ENCODE measurements at places on chromosomes 12 and 14. TPM values are rescaled to one million over a fixed set of nuclear protein-coding genes. Genes with fewer than 3 reads are reported as not detected.

Gene C12orf54
- not detected for total RNA-seq

DNA sequence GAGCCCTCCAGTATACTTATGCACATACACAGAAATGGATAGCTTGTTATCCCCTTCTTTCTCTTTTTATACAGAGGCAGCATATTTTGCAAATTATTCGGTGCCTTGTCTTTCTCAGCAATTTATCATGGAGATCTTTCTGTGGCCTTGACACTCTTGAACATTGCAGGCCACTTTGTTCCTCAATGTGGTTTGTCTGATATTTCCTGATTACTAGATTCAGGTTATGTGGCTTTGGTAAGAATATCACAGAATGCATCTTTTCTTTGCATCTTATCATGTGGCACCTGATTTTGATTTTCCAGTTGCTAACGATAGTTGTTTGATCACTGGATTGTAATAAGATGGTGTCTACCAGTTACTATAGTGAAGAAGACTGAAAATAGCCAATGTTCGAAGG lies 7.1 kb upstream of the SNRPF start:
- no peak overlapping the region for H3K27ac ChIP-seq
- H3K4me1 ChIP-seq = no peaks in the 10 kb centered on the region
- DNase-seq = no peak
- no peaks in the 10 kb centered on the region for H3K36me3 ChIP-seq
- peaks cover 2% of the 10 kb centered on the region for H3K27me3 ChIP-seq

Gene LRIG3
- total RNA-seq = 12.1 TPM

GRCh38 chr12:93292731-93293566 lies 84.8 kb upstream of the NUDT4 start:
- H3K27ac ChIP-seq = no peak overlapping the region
- no peaks in the 10 kb centered on the region for H3K4me1 ChIP-seq

- no peak within 1 kb of the TSS for H3K27ac ChIP-seq
- H3K36me3 ChIP-seq = no peaks in the 10 kb centered on the region
- DNase-seq = no peak
- peak within 1 kb of the TSS; percentile 45 for H3K4me3 ChIP-seq
These were observed at the start of gene ARMH4 for GRCh38 chr14:58152014-58152857. Gene ARMH4 (minus strand): TSS chr14:58152213. CDS start chr14:58139358, 12,855 bp downstream.

DNA sequence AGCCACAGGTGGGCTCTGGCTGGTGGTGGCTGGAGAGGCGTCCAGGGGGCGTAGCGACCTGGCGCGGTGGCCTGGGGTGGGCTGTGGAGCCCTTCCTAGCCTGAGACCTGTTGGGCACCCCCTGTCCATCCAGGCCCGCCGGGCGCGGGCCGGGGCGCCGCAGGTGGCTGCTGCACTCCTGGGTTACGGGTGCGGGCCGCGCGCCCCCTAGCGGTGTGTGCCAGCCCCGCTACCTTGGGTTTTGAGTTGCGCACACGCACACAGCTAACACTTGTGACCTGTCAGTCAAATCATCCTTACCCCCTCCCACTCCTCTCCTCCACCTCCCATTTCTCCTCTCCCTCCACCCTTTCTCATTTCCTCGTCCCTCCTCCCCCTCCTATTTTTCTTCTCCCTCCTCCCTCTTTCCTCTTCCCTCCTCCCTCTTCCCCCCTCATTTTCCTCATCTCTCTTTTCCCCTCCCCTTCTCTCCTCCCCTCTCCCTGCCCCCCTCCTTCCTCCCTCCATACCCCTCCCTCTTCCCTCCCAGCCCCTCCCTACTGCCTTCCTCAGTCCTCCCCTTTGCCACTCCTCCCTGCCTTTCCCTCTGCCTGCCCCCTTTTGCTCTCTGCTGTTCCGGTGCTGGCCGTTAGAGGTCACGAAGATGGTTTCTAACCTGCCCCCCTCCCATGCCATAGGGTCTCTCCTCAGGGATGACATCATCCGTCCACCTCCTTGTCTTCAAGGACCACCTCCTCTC lies 2.3 kb downstream of the MEG3 start:
- no peak overlapping the region for H3K27ac ChIP-seq
- H3K4me3 ChIP-seq = peak overlapping the region; percentile 83
- H3K36me3 ChIP-seq = no peaks in the 10 kb centered on the region
- DNase-seq = no peak

Gene NT5DC3
- 24.9 TPM for total RNA-seq

Gene OR10G2
- total RNA-seq = not detected

GRCh38 chr12:53476769-53477209 lies 22.5 kb downstream of the MAP3K12 start:
- no peak overlapping the region for H3K27ac ChIP-seq
- no peak overlapping the region for H3K4me3 ChIP-seq
- DNase-seq = no peak
- no peaks in the 10 kb centered on the region for H3K27me3 ChIP-seq

DNA sequence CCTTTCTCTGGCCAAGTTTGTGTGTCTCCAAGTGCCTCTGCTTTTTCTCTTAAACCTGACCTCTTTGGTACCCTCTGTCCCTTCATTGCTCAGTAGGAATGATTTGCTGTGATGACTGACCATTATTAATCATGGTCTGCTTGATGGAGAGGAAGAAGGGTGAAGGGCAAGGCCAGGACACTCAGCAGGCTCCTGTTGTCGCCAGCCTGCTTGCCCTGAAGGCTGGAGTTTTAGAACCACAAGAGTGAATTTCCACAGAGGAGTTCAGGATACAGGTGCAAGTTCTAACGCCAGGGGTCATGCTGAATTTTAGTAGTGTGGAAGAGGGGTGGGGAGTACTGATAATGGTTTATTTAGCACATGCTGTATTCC lies 2.8 kb upstream of the ITGA5 start:
- H3K4me3 ChIP-seq = no peak overlapping the region
- no peak overlapping the region for H3K27ac ChIP-seq
- no peaks in the 10 kb centered on the region for H3K27me3 ChIP-seq
- H3K36me3 ChIP-seq = no peaks in the 10 kb centered on the region
- peaks cover 23% of the 10 kb centered on the region for H3K4me1 ChIP-seq

Gene TMPRSS12
- total RNA-seq = not detected

GRCh38 chr14:105389976-105390848 lies 8.1 kb upstream of the TEX22 start:
- H3K27me3 ChIP-seq = no peaks in the 10 kb centered on the region
- no peak overlapping the region for H3K27ac ChIP-seq
- DNase-seq = no peak
- no peaks in the 10 kb centered on the region for H3K36me3 ChIP-seq
- no peak overlapping the region for H3K4me3 ChIP-seq
- no peaks in the 10 kb centered on the region for H3K4me1 ChIP-seq

DNA sequence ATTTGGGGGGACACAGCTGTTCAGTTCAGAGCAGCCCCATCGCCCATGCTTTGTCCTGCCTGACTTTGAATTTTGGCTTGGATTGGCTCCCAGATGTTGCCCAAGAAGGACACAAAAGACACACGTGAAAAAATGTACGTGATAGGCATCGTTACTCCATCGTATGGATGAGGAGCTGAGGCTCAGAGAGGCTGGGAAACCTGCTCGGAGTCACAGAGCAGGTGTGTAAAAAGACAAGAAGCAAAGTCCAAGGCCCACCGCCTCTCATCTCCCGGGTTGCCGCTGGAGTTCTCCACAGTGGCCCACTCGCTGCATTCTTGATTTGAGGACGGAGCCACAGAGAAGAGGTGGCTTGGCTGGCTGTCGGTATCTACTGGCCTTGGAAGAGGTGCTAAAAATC lies 41.0 kb upstream of the BEGAIN start:
- no peaks in the 10 kb centered on the region for H3K4me1 ChIP-seq
- no peak overlapping the region for H3K27ac ChIP-seq
- H3K4me3 ChIP-seq = no peak overlapping the region
- H3K36me3 ChIP-seq = no peaks in the 10 kb centered on the region
- no peaks in the 10 kb centered on the region for H3K27me3 ChIP-seq

Data from Panc1 (cell line).